Stimulated activated CD4-positive, alpha-beta T cell treated with anti-CD3 and anti-CD28 coated beads, TNF-alpha, amount 100 ng/mL, for 48 hours (primary cell): ENCODE measurements at places on chromosomes 4 and X.

DNA sequence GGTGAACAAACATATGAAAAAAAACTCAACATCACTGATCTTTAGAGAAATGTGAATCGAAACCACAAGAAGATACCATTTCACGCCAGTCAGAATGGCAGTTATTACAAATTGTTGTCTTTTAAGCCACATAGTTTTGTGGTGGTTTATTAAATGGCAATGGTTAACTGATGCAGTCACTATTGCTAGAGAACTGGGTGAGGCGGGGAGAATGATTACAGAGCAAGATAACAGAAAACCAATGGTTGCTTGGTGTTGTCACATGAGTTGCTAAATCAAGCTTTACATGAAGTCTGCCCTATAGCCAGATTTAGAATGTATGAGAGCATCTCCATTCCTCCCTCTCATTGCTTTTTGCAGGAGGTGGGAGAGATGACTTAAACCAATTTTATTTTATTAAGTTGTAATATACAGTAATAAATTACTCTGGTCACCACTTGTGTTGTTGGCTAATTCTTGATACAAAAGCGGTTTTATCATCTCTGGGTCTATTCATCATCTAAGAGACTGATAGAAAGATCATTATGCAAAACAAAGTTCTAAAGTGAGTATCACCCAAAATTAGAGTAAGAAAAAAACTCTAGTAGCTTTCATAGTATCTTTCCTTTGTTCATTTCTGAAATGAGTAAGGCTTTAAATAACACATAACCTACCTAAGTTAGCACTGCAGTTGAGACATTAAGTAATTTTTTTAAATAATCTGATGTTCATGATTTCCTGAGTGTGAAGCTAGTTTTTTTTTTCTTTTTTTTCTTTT, 859.5 kb downstream of the STIM2 start:
- DNase-seq: no peak

DNA sequence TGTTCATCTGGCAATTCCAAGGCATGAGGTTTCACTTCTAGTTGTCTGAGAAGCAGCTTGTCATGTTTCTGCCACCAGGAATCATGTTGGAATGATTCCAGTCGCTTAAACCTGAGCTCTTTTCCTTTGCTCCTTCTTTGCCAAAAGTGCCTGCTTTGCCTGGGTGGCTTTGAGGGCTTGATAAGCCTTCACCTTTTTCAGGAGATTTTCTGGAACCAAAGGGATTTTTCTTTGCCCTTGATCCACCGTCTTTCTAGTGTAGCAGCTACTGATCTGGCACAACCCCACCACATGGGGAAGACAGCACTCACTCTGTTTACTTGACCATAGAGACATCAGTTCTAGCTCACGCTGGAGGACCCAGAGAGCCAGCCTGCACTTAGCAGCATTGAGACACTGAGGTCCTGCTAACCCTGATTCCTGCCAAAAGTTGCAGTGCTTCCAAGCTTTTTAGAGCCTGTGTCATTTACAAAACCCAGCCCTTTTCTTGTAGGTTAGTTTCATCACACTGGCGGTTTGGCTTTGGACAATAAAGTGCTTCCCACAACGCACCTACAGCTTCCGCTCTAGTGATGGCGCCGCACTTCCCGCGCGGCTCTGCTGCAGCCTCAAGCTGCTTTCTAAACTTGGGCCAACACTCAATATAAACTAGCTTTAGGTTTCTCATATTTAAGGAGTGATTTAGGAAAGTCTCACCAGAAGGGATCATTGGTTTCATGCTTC, 7.3 kb upstream of the CCNI start:
- DNase-seq: no peak

DNA sequence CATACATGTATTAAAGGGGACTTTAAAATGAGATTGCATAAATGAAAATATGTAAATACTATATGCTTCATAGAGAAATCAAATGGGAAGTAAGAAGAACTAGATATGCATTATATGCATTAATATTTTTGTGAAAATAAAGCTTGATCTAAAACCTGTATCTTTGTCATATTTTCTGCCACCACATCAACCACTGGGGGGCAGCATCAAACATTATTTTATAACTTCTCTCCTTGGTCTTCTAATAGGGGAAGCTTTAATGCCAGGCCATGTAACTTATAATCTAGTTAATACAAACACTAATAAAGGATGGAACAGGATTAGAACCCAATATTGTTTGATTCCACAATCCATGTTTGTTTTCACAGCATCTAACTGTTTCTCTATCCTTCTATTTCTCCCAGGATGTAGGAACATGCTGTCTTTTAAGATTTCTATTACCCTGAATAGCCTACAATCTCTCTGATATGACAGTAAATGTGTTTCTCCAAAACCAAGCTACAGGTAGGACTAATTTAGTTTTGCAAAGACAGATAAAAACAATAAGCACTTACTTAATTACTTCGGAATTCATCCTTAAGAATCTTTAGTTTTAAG, 10.0 kb downstream of the QRFPR start:
- DNase-seq: peak; percentile 33

GRCh38 chrX:10356979-10357378, 200.2 kb downstream of the CLCN4 start:
- no peak for DNase-seq

DNA sequence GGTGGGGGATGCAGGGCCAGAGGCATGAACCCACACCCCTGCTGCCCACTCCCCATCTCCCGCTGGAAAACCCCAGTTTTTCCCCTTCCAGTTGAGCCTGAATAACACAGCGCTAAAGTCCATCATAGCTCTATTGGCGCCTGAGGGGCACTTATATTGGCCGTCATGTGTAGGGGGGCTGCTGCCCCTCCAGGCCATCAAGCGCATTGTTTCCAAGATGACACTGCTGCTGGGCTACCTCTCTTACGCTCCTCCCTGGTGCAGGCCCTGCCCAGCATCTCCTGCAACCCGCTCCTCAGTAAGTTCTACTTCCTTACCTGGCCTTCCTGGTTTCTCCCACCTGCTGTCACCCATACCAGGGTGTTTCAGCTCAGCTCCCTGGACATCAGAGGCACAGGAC, 205.0 kb upstream of the RPL34 start:
- DNase-seq: no peak

DNA sequence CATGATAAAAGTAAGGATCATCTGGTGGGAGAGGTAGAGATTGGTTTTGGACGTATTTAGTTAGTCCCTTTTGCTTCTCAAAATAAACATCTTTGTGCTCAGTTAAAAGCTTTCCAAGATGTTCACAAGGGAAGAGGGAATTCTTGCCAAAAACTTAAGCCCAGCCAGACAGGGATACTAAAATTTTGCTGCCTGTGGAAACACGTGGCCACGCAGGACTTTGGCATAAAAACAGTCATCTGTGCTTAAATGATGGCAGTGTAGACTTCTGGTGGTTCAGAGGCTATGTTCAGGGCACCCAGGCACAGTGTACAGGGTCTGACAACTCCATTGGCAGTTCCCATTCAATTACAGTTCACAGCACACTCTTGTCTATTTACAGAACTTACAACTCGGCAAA, 93.2 kb upstream of the JADE1 start:
- DNase-seq: no peak

GRCh38 chr4:83692028-83692427, 156.1 kb downstream of the GPAT3 start:
- no peak for DNase-seq

- DNase-seq: no peak
These were observed 40.0 kb downstream of the HADH start for GRCh38 chr4:108029731-108030130.

DNA sequence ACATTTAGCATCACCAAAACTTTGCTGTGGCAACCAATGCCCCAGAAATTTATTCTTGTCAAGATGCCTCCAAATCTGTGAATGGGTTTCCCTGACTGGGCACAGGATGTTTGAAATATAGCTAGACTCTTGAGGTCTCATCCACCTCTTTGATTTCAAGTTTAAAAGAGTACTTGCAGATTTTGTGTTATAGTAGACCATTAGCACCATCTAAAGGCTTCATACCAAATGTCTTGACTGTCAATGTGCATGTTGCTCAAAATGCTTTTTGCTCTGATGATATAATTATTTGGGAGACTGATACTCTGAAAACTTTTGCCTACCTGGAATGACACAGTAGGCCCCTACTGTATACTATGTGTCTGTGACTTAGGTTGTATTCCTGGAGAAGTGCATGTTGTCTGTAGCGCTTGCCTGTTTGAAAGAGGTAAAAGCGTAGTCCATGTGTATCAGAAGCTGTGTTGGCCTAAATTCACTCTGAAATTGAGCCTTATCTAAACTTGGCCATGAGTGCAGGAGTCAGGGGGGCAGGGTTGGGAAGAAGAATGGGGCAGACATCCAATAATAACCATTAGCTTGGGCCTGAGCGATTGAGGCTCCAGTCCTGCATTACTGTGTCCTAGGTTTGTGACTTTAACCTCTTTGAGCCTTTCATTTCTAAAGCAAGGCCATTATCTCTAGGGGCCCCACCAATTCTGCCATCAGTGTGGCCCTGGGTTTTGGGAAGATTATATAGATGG, 33.8 kb downstream of the NDP start:
- DNase-seq: no peak

- no peak for DNase-seq
These were observed 29.5 kb downstream of the TMPRSS11A start for GRCh38 chr4:67933755-67934154.

DNA sequence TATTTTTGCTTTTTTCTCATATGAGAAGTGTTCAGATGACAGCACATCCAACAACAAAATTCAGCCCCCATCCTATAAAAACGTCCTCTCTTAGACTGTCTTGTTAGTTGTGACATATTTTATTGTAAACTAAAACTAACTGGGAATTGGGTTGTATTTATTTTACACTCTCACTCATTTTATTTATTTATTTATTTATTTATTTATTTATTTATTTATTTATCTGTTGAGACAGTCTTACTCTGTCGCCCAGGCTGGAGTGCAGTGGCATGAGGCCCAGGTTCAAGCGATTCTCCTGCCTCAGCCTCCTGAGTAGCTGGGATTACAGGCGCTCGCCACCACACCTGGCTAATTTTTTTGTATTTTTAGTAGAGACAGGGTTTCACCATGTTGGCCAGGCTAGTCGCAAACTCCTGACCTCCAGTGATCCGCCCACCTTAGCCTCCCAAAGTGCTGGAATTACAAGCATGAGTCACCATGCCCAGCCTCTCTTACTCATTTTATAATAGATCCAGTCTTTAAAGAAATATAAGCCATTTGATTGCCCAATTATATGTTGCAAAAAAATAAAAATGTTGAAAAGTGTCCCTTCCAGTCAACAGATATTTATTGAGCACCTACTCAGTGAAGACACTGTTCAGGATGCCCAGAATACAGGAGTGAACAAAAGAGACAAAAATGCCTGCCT, 44.6 kb downstream of the PALLD start:
- DNase-seq: no peak

- DNase-seq: no peak
These were observed 298.8 kb upstream of the TAPT1 start for GRCh38 chr4:16524911-16525554.

DNA sequence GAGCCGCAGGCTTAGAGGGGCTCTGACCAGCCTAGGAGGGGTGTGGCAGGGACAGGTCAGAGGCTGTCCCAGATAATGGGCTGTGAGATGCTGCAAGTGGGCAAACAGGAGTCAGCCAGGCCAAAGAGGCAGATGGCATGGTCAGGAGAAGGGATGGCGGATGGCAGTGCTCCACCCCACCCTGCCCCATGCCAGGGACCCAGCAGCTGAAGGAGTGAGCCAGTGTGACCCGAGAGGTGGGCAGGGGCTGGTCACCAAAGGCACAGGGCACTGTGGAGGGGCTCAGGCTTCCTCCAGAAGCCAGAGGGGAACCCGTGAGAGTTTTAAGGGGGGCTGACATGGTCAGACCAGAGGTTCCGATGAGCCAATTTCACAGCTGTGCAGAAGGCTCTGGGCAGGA, 96.9 kb downstream of the WFS1 start:
- no peak for DNase-seq

- no peak for DNase-seq
These were observed 68.1 kb downstream of the UCHL1 start for GRCh38 chr4:41324861-41325260.

- peak; percentile 26 for DNase-seq
These were observed 69.7 kb downstream of the KLHL8 start for GRCh38 chr4:87150498-87151261.

- no peak for DNase-seq
These were observed 14.7 kb downstream of the S100G start for GRCh38 chrX:16664626-16665025.

- peak; percentile 14 for DNase-seq
These were observed at the start of gene ARSJ for GRCh38 chr4:113979148-113979904. Gene ARSJ, minus strand, starts transcription at chr4:113979647. Its CDS starts 813 bp downstream, at chr4:113978834.

DNA sequence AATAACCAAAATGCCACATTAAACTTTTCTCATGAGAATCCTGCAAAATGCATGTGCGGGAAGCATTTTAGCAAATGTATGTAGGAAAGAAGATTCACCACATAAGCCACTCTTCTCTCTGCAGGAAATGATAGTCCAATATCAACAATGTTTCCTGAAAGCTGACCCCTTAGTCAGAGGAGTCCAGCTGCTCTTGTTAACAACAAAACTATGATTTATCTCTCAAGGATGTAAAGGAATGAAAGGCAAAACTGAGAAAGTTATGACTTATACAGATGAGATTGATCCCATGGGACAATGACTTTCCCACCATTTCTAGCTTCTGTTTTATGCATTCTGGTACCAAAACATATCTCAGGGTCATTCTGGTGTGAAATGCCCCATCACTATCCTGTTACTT, 125.0 kb upstream of the EDNRA start:
- no peak for DNase-seq

DNA sequence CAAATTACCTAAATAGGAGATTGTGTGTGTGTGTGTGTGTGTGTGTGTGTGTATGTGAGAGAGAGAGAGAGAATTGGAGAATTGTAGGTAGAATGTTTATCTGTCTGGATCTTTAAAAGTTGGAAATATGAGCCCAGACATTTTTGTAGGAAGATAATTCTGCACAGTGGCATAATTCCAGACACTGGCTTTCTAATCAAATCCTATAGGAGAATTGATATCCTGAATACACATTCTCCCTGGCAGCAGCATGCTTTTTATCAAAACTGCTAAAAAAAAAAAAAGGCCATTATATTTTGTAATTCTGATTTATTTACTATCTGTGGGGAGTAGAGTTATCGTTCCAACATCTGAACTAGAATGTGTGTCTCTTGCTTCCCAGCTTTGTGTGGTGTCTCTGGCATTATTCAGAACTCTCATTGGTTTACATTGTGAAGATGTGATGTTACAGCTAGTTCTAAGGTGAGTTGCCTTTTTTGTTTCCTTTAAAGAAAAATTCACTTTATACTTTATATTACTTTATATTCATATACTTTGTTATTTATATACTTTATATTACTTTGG, 122.4 kb downstream of the GATB start:
- DNase-seq: no peak

DNA sequence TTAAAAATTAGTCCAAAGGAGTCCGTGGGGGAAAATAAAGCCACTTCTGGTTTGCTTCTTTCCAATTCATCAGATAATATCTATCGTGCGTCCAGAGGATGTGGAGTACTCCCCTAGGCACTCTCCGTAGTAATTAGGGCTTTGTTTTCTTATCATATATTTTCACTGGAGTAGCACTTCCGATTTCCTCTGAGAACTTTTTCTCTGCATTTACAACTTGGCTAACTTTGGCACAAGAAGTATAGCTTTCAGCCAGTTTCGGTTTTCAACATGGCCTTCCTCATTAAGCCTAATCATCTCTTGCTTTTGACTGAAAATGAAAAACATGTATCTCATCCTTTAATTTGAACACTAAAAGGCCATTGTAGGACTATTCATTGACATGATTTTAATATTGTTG, 80.5 kb downstream of the CASP3 start:
- DNase-seq: no peak
